ENCODE measurements at places on chromosomes 5 and 9.

- no peak for DNase-seq
Observed at GRCh38 chr9:129568560-129569501, 52.1 kb downstream of the C9orf50 start.

DNA sequence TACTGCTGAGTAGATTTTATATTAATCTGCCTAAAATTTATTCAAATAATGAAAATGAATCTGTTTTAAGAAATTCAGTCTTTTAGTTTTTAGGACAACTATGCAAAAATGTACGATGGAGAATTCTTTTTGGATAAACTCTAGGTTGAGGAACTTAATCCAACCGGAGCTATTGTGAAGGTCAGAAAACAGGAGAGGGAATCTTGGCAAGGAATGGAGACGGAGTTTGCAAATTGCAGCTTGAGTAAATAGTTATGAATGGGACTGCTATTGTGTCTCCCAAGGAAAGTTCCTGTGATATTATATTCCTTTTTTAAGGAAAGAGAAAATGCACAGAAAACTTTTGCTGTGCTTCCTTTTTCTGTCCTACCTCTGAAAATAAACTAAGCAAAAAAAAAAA is 67.9 kb downstream of the IQGAP2 start:
- DNase-seq = no peak

DNA sequence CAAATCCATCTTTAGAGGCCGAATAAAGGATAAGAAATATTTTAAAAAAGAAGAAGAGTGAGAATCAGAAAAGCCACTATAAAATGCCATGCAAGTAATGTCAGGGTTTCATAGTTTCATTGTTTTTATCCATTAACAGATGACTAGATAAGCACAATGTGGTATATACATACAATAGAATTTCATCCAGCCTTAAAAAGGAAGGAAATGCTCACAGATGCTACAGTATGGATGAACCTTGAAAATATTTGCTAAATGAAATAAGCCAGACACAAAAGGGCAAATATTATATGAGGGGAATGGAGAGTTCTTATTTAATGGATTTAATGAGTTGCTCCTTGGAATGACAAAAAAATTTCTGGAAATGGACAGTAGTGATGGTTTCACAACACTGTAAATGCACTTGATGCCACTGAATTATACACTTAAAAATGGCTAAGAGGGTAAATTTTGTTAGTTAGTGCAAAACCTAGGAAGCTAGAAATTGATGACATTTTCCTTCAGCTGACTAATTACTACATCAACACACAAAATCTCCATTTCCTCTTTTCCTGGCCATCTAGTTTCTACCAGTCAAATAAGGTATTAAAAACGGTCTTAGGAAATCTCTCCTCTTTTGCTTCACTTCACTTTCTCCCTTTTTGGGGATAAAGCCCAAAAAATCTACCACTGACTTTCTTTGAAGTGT is 86.6 kb downstream of the GNA14 start:
- no peak for DNase-seq

DNA sequence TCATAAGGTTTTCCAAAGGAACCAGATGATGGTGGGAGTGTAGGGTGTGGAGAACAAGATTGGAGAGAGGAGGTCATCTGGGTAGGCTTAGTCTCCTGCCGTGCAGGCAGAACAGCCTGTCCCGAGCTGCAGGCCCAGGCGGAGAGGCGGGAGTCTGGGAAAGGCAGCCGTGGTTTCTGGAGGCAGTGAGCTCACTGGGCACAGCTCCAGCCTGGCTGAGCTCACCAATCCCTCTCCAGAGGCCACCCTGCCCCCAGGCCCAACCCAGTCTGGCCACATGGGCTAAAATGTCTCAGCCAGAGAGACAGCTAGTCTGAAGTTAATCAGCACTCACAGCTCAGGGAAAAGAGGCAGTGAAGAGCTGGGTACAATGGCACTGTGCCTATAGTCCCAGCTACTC is 12.3 kb downstream of the P4HA2 start:
- DNase-seq = no peak

DNA sequence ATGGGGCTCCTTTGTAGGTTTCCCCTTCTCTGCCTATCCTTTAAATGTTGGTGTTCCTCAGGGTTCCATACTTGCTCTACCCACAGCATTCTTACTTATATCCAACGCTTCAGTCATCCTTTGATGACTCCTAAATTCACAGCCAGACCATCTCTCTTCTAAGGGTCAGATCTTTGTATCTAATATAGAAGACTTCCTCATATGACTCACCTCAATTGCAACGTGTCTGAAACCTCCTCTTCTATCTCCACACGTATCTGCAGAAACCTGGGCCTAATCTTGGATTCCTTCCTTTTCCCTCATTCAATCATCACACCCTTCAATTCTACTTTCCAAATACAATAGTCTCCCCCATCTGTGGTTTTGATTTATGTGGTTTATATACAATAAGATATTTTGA is 68.3 kb downstream of the HMGCR start:
- DNase-seq = no peak

DNA sequence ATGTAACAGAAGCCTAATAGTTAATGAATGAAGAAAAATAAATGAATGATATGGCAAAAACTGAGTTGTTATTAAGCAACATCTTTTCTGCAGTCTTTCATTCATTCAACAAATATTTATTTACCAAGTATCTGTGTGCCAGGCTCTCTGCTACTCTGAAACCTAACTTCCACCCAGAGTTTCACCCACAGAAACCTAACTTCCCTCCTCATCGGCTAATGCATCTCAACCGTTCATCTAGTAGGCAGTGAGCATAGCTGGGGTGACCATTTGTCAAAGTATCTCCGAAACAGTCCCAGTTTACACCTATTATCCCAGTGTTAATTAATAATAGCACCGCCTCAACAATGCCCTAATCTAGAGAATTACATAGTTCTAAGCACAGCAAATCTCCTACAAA is 1.5 kb downstream of the TTC39B start:
- DNase-seq = no peak

- no peak for DNase-seq
Observed at GRCh38 chr5:128671943-128672342, 133.9 kb upstream of the FBN2 start.

DNA sequence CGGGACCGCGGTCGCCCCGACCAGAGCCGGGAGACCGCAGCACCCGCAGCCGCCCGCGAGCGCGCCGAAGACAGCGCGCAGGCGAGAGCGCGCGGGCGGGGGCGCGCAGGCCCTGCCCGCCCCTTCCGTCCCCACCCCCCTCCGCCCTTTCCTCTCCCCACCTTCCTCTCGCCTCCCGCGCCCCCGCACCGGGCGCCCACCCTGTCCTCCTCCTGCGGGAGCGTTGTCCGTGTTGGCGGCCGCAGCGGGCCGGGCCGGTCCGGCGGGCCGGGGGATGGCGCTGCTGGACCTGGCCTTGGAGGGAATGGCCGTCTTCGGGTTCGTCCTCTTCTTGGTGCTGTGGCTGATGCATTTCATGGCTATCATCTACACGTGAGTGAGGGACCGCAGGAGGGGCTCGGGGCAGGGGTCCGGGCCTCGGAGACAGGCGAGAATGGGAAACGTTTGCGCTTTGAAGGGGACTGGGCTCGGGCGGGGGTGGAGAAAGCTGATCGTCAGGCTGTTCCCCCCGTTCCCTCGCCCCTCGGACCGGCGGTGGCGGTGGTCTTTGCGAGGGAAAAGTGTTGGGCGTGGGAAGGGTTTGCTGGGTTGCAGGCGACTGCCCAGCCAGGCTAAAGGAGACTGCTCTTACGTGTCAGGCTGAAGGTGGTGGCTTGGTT is 457 bp downstream of the UGCG start:
- DNase-seq = no peak

GRCh38 chr5:74567411-74567995 is 73.0 kb downstream of the ENC1 start:
- DNase-seq = no peak

- no peak for DNase-seq
Observed at GRCh38 chr5:172910828-172911627, 48.2 kb upstream of the RPL26L1 start.

- DNase-seq = no peak
Observed at GRCh38 chr5:172692981-172693380, 51.9 kb downstream of the NEURL1B start.

GRCh38 chr5:153276151-153276550 is 214.3 kb upstream of the GRIA1 start:
- DNase-seq = no peak

DNA sequence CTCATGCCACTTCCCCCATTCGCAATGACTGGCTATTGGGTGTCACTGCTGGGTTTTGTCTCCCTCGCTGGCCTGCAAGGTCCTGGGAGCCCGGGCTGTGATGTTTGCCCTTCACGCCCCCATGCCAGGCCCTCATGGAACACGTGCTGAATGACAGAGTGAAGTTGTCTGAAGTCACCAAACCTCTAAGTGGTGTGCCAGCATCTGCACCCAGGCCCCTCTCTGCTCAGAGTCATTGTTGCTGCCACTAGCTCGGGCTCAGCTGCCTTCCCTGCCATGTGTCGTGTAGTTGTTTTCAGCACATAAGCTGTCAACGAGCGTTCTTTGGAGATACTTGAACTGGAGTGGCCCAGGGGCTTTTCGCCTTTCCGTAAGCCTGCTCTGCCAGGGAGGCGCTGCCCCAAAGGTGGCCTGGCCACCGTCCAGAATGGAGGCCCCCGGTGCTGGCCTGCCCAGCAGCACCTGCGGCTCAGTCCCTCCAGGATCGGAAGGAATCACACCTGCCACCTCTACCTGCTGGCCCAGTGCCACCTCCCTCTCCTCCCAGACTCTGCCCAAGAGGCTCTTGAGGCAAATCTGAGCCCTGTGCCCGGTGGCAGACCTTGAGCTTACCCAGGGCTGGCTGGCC is 250.1 kb downstream of the PBX3 start:
- no peak for DNase-seq

DNA sequence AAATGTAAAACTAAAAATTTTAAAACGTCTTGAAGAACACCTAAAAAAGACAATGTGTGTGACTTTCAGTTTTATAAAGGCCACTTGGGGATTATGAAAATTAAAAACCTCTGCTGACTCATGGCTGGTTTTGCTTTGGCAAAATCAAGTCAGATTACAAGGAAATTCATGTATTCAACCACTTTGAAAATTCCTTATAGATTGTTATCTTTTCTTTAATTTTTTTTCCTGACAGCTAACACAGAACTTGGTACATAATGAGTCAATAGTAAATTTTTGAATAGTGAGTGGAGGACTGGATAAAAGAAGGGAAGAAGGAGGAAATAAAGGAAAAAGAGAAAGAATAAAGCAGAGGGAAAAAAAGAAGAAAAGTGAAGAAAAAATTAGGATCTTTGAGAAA is 1774.7 kb upstream of the ACO1 start:
- DNase-seq = no peak

DNA sequence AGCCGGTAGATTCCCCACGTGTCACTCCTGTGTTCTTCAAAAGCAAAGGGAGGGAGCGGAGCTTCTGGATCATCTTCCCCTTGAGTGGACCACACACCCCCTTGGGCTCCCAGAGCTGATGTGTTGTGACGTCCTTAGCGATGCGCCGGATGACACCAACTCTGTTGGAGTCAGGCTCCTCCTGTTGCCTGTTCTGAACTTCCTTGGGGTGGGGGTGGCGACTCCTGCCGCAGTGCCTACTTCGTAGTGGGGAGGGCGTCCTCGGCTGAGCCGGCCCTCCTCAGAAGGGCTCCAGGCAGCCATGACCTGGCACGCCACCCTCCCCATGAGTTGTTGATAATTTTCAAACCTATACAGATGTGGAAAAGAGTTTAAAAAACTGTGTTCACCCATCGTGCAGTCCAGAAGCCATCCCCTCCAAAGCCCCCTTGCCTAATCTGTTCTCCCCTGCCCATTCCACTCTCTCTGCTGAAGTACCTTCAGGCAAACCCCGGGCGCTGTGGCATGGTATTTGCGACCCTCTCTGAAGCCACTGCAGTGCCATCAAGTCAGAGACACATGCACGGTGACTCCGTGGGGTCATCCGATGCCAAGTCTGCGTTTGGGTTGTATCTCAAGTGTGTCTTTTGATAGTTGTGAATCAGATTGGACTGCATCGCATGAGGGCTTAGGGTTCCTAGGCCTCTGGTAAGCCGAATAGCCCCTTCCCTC is 16.7 kb downstream of the EXOC3 start:
- DNase-seq = no peak

- DNase-seq = no peak
Observed at GRCh38 chr5:55582256-55582655, 47.5 kb upstream of the PLPP1 start.

DNA sequence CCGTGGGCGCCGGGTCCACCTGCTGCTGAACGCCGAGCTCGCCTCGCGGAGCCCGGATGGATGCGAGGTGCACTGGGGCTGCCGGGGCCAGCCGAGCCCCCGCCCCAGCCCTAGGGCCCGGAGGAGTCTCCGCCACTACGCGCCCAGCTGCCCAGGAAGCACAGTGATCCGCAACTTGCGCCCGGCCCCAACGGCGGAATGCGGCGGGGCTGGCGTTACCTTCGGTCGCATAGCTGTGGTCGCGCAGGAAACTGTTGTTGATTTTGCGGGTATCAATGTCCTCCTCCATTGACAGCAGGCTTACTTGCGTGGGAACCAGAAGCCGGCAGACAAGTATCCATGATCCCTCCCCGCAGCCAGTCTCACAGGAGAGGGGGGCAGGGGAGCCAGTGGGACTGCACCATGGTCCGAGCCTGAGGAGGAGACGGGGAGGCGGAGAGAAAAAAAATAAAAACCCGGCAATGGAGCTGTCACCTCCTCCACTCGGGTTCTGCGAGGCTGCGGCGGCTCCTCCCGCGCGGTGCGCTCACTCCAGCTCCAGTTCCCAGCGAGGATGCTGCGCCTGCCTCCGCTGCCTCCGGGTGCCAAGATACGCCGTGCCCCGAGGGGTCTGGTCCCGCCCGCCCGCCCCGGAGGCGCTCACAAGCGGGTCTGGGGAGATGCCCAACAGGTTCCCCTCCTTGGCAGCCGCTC is 628 bp downstream of the PPP2R2B start:
- no peak for DNase-seq

DNA sequence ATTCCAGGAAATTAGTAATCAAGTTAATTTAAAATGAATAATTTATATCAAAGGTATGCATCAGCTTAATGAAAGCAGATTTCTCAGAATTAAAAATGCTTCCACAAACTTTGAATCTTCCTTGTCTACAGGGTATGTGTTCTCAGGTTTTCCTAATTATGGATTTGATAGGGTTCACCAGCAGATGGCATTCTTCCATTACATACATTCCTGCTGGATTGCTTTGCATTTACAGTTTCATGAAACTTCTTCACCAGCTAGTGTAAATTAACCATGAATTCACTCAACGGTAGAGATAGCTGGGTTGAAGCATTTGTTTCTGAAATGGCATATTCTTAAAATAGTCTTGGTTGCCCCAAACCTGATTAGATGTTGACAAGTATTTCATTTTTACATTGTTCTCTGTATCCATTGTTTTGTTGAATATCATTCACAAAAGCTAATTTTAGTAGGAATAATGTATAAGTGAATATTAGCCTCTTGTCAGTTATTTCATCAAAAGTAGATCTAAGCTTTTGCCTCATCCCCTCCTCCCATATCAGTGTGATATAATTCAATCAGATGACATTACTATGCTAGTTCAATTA is 68.7 kb upstream of the WDR41 start:
- DNase-seq = no peak
